Retina (tissue), 1 donor: ENCODE measurements at places on chromosomes 5 and 9.

GRCh38 chr9:34659592-34660253 lies 2.7 kb downstream of the CCL27 start:
- no peak for DNase-seq

GRCh38 chr9:135101926-135102325 lies 14.5 kb downstream of the OLFM1 start:
- no peak for DNase-seq

GRCh38 chr9:6268826-6269397 lies 53.3 kb downstream of the IL33 start:
- DNase-seq, result no peak

GRCh38 chr5:95883185-95884016 lies 60.9 kb upstream of the GLRX start:
- DNase-seq, result no peak

GRCh38 chr9:130543368-130543767 lies 36.0 kb upstream of the FUBP3 start:
- DNase-seq, result no peak

DNA sequence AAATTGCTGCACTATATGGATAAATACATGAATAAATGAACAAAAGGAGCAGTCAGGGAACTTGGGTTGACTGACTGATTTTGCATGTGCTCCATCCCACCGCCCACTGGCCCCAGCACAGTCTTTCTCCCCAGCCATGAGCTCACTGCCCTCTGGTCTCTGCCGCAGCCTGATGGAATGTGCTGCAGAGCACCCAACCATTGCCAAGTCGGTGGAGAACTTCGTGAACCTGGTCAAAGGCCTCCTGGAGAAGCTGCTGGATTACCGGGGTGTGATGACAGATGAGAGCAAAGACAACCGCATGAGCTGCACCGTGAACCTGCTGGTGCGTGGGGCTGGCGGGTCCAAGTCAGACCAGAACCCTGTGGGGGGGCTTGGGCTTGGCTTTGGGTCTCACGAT lies 53.9 kb upstream of the INSYN2B start:
- no peak for DNase-seq

- no peak for DNase-seq
These were observed 215.8 kb downstream of the MELK start for GRCh38 chr9:36788534-36788933.

GRCh38 chr9:12469084-12469483 lies 224.1 kb upstream of the TYRP1 start:
- no peak for DNase-seq

DNA sequence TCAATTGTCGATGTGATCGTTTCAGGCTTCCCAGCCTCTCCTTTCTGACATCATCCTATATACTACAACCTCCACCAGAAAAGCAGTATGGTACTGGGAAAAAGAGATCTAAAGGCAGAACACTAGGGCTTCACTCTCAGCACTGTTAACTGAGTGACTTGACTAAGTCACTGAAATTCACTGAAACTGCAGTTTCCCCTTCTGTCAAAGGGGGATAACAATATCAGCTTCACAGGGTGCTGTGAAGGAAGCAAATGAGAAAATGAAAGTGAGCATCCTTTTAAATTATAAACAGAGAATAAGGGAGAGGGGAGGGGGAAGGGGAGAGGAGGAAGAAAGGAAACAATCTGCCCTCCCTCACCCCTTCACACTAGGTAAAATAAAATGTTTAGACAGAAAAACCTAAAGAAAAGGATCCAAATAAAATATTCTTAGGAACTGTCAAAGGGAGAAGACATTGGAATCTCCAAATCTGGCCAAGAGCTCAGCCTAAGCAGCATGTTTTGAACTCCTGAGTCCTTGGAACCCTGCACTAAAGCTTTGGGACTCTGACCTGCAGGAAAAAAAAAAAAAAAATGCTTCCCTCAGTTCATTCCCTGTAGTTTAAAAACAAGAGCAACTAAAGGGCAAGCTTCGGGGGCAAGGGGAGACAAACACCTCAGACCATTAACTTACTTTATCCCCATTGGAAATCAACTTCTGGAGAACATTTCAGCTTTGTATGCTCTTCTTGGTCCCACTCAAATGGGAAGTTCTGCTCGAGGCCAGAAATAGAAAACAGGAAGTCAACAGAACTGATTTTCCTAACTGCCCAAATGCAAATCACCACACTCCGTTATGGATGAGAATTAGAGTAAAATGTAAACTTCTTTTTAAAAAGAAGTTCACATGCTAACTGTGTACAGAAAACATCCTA lies 178.3 kb downstream of the DEPDC1B start:
- DNase-seq, result no peak

GRCh38 chr5:132481596-132482211 lies 8.9 kb downstream of the IRF1 start:
- no peak for DNase-seq

DNA sequence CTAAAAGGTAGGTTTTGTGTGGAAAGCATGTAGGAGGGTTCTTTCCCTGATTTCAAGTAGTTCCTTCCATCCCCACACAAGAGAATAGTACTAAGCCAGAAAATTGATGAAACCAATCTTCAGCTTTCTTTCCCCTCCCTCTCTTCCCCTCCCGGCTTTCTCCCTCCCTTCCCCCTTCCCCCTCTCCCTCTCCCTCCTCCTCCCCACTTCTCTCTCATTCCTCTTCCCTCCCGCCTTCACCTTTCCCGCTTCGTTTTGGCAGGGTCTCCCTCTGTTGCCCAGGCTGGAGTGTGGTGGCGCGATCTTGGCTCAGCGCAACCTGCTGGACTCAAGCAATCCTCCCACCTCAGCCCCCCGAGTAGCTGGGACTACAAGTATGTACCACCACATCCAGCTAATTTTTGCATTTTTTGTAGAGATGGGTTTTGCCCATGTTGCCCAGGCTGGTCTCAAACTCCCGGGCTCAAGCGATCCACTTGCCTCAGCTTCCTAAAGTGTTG lies 85.8 kb downstream of the ZCCHC7 start:
- no peak for DNase-seq

DNA sequence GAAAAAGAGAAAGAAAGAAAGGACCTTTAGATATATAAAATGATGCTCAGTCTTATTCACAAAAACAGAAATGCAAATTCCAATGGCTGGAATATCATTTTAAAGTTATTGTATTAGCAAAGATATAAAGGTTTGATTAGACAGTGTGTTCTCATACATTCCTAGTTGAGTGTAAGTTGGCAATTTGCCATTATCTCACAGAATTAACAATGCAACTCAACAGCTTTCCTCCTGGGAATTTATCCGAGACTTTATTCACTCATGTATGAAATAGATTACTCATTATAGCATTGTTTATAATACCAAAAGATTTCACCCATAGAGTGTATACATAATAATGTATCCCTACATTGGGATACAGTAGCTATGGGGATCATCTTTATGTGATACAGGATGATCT lies 27.1 kb upstream of the MLLT3 start:
- no peak for DNase-seq

DNA sequence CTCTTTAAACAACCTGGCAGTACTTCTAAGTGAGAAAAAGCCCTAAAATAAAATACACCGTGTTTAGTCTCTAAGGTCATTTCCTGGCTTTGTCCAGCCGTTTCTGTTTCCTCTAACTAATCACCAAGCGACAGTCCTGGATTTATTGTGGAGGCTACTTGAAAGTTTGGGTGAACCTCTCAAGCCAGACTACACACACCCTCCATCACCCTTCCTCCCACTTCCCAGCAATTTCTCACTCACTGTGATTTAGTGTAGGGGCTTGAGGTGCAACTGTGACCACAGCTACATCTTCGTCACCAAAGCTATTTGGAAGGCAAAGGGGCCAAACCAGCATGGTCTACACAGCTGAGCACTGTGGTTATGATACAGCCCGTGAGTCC lies 240.0 kb upstream of the SLC24A2 start:
- no peak for DNase-seq

DNA sequence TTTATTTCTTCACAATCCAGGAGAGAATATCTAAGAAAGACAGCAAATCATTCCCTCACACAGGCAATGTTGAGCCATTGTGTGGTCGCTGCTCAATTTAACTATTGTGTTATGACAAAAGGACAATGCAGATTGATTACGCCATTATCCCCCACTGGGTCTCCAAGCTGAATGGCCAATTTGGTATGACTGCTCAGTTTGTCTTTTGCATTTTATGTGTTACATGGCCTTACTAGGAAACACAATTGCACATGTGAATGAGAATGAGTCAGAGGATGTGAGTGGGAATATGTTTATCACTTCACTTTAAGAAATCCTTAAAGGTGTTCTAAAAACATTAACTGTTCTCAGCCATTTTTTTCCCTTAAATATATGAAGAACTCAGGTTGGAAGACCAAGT lies 108.3 kb downstream of the FAM174A start:
- DNase-seq, result peak; percentile 47

DNA sequence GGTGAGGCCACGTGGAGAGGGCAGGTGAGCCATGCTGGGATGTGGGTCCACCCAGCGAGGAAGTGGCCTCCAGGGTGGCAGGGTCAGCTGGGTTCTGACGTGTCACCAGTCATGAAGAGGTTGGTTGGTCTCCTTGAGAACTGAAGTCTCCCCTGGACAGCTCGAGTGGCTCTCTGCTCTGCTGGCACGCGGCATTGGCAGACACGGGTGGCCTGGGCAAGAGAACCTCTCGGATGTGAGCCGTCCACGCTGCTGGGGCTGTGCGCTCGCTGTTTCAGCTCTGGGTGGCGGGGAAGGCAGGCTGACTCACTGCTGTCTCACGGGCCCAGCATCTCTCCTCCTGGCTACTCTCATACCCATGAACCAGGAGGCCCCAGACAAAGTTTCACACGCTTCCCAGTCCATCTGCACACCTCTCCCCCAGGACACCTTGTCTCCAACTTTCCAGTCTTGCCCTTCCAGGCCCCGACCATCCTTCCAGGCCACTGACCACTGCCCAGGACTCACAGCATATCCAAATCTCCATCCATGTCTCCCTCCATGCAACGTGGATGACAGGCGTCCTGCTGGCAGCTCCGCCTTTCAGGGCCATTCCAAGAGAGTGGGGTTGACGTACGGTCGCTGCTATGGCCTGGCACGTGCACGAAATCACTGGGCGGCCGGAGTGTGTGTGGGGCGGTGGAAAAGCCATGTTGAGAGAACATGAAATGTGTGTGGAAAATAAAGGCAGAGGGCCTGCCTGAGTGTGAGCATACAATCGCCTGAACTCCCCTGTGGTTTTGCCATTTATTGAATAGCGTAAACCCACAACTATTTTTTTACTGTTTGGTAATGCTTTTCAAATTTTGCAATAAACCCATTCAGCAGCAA lies 145.0 kb upstream of the COL5A1 start:
- DNase-seq, result no peak

DNA sequence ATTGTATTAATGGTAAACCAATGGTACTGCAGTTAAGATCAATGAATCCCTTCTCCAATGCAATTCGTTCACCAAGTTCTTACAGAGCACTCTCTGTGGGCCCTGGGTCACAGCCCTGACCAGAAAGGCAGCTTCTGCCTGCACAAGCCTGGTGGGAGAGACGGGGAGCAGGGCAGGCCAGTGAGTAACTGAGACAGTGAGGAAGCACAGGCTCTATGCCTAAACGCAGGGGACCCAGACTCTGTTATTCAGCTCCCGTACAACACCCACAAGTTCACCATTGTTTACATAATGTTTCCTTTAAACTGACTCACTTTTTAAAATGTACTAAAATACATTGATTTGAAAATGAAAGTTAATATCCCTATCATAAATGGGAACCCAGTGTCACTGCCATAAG lies 40.5 kb upstream of the CTSL start:
- no peak for DNase-seq

- DNase-seq, result no peak
These were observed 666.9 kb upstream of the KLF4 start for GRCh38 chr9:108156270-108156998.

DNA sequence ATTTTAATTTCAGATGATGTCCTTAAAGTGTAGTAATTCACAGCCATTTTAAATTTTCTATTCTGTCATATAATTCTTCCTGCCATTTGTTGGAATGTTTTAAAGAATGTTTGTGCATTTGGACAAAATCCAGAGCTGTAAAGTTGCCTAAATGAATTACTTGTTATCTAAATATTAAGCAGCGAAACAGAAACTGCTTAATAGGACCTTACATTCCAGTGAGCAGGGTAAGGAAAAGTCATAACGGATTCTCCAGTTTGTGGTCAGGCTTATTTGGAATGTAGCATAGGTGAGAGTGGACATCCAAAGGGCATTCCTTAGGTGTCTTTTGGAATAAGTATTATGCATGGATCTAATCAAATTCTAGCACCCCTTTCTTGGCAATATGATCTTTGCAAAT lies 410.4 kb upstream of the PTPRD start:
- no peak for DNase-seq

GRCh38 chr9:37239224-37239859 lies 119.0 kb downstream of the ZCCHC7 start:
- no peak for DNase-seq

DNA sequence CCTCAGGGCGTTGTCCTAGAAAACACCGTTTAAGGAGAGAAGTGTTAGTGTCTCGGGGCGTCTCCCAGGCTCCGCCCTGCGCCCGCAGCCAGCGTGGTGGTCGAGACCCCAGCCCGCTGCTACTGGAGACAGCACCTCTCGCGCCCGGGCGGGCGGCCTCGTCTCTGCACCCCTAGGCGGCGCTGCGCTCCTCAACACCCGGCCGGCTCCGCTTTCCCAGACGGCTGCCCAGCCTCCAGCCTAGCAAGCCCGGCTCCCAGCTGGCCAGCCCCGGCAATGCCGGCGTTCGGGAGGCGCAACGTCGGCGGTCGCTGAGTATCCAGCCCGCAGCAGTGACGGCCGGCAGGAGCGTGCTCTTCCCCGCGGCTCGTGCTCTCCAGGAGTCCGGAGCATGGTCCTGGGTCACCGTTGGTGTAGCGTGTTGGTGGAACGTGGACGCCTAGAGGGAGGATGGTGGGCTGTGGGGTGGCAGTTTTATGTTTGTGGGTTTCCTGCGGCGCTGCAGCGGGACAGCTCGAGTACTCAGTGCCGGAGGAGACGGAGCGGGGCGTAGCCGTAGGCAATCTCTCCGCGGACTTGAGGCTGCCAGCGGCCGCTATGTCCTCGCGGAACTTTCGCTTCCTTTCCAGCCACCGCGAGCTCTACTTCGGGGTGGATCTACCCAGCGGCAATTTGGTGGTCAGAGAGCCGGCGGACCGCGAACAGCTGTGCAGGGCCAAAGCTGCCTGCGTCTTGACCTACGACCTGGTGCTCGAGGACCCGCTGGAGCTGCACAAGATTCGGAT lies 536 bp downstream of the PCDHAC1 start:
- peak; percentile 98 for DNase-seq

DNA sequence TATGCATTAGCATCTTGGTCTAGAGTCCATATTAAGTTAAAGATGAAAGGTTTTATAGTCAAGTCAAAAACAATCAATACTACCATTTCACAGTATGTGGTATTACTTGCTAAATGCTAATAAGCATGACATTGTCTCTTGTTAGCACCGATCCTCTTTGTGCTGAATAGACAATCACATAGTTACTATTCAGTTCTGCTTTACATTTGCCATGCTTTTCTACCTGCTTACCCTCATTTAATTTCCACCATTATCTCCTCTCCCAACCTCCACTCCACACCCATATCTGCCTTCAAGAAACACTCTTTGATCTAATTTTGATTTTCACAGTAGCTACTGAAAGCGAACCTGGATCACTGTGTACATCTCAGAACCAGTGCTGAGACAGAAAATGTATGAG lies 16.8 kb downstream of the MEGF9 start:
- no peak for DNase-seq

GRCh38 chr5:53095931-53096525 lies 13.5 kb downstream of the MOCS2 start:
- peak; percentile 28 for DNase-seq
